ENCODE measurements at places on chromosomes 2 and 18.
A peak's percentile ranks its signal among the peaks of the same experiment; 100 is the strongest.

- DNase-seq, result no peak
These were observed 58.4 kb downstream of the SH3BP4 start for GRCh38 chr2:235010117-235010714.

DNA sequence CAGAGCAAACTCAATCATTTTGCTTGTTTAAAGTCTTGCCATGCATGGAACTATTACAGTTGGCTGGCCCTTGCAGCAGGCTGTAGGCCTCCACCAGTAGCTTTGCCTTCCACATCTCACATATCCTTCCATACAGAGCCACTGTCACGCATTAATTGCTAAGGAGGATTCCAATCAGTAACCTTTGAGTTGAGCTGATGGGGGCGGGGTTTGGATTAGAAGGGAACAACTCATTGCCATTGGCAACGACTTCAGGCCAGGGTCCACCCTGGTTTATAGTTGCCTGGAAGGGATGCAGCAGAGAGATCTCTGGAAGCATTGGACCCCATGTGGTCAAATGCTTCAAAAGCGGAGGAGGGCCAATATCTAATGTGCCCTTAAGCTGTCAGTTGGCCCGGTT is 63.3 kb upstream of the TTC39C start:
- DNase-seq, result no peak

GRCh38 chr18:12750076-12750714 is 47.4 kb downstream of the PSMG2 start:
- peak; percentile 73 for DNase-seq

DNA sequence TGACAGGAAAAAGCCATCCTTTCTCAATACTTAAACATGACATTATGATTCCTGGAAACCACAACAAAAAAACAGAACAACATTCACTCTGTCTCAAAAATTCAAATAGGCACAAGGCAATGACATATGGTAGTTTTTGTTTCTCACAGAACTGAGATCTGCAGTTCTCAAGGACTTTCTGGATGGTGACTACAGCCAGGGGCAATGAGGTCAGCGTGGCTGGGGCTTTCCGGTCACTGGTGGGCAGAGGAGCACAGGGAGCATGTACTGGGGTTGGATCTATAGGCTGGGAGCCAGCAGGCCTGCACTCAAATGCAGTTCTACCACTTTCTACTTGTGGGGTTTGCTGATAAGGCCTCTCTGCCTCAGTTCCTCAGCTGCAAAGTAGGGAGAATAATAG is 72.0 kb downstream of the CTAGE1 start:
- no peak for DNase-seq

GRCh38 chr2:173218326-173219056 is 136.2 kb upstream of the CDCA7 start:
- DNase-seq, result no peak

- DNase-seq, result no peak
These were observed 181.3 kb downstream of the UXS1 start for GRCh38 chr2:106012591-106013347.

DNA sequence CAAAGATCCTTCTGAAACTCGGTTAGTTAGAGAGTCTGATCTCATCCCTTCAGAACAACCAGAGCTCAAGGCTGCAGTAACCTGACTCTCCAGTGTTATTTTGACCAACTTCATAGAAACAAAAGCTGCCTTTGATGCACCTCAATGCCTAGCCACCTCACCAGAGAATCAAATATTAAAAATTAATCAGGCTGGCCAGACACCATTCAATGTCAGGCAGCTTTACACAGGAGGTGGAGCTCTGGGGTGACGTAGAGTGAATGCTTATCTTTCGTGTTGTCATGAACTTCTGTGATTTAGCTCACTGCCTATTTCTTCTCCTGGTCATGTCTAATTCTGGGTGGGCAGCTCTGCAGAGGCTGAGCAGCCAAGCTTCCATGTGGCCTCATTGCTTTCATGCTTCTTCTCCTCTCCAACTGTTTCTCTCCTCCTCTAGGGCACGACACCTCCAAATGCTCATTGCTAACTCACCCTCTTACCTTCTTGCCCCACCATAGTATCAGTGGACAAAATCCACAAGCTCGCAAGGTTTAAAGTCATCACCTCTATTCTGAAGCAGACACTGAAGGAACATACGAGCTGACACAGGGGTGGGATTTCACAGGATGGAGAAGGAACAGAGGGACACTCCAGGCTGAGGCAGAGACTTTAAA is 39.4 kb downstream of the AAK1 start:
- DNase-seq, result no peak

DNA sequence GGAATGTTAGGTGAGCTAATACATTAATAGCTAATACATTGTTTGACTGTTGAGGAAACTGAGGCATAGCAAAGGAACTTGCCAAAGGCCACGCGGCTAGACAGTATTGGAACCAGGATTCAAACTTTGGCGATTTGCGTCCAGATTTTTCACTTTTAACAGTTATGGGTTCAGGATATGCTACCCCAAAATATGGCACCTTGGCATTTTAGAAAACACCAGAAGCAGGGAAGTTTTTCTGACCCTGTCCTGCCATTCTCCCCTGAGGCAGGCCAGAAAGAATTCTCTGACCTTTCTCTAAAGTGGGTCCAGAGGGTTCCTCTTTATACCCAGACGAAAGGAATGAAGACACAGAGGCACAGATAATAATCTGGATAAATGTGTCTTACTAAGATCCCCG is 166.9 kb downstream of the MYCN start:
- no peak for DNase-seq

GRCh38 chr2:145012214-145012670 is 492.3 kb upstream of the ZEB2 start:
- no peak for DNase-seq

DNA sequence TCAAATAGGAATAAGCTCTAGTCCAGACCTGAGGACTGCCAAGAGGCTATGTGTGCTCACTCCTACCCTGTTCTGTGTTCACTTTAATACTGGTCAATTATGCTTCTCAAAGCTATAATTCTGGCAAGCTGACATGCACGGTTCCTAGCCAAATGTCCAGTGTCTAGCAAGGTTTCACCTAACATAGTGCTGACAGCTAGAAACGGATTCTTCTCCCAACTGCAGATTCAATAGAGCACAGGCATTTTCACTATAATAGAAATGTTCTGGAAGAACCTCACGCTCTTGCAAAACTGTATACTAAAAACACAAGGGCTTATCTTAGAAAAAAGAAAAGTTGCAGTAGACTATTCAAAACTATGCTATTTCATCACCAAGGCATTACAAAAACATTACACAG is 45.1 kb downstream of the HDAC4 start:
- DNase-seq, result no peak

Measured in NCI-H187 (cell line).